GM12892 (cell line): ENCODE measurements at places on chromosomes 4 and X.

DNA sequence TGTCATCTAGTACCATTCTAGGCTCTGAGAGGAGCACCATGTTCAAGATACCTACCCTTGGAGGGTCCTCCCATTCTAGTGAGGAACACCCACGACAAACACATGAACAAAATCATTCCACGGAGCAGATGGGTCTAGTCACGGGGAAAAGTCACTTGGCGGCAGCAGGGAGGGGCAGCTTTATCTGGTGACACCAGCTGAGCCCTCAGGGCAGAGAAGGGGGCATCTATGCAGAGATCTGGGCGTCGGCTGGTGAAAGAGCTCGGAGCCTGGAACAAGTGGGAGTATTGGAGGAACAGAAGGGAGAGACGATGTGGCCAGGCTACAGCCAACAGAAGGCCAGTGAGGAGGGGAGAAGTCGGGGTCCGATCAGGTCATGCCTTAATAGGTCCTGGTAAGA lies 11.9 kb upstream of the PDHA1 start:
- no peak for DNase-seq

DNA sequence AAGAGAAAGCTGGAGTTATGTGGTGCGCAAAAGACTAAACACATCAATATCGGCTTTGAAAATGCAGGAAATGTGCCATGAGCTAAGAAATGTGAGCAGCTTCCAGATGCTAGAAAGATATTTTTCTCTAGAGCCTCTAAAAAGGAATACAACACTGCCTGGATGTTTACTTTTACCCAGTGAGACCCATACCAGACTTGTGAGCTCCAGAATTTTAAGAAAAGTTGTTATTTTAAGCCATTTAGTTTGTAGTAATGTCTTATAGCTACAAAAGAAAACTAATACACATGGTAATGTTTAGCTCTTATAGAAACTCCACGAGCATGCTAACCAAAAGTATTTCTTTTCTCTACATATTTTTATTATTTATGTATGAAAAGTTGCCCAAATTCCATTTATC lies 1389.4 kb downstream of the C4orf33 start:
- no peak for DNase-seq

DNA sequence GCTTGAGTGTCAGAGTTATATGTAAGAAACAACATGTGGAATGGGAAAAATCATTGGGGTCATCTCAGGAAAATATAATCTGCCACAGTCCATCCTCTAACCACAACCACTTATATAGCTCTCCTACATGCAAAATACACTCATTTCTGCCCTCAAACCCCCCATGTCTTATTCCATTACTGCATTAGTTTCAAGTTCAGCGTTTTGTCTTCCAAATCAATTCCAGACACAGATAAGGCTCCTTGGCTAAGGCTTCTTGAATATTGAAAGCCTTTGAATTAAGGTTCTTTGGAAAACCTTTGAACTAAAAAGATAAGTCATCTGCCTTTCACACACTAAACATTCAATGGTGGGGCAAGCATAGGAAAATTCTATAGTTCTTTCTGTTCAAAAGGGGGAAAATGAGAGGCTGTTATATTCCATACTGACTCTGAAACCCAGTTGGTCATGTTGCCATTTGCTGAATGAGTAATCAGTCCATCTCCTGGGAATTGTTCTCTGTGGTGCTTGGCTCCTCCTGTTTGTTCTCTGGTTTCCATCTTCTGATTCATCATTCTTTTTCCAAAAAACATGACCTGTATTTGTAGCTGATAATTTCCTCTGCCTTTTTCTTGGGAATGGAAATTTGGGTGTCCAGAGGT lies 218.7 kb downstream of the BMPR1B start:
- DNase-seq: no peak

- no peak for DNase-seq
These were observed 21.5 kb downstream of the FAM114A1 start for GRCh38 chr4:38889143-38889542.

- DNase-seq: no peak
These were observed 118.5 kb downstream of the BTC start for GRCh38 chr4:74675673-74676279.

- no peak for DNase-seq
These were observed 38.3 kb upstream of the SPINK2 start for GRCh38 chr4:56859841-56860240.

- no peak for DNase-seq
These were observed 653 bp downstream of the BEX1 start for GRCh38 chrX:103063191-103063845.

DNA sequence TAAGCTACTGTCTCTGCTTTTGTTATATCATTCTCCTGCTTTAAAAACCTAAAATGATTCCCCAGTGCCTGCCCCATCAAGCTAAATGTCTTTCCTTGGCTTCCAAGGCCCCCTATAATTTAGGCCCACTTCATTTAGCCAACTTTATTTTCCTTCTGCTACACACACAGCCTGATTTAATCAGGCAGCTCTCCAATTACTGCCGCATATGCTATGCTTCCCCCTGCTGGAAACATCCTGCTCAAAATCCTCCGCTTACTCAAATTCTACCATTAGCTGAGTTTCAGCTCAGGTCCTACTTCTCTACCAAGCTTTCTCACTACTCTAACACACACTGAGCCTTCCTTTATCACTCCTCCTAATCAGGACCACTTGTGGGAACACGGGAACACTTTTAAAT lies 17.0 kb downstream of the LAMP2 start:
- no peak for DNase-seq

- DNase-seq: no peak
These were observed 505.1 kb downstream of the PPARGC1A start for GRCh38 chr4:23384741-23385140.

DNA sequence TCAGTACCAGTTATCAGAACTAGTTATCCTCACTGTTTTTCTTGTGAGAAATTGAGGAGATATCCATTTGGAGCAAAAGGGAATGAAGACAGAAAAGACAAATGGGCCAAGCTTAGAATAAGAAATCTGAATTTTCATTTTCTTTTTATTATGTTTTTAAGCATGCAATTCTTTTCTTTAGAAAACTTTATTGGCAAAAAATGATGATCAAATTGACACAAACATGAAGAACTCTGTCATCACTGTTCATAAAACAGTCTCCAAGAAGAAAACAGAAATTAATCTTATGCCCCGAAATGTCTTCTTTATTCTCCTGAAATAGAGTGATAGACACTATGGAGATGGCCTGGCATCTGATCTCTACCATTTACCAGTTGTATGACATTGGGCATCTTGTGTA lies 139.0 kb downstream of the ARHGAP24 start:
- DNase-seq: no peak

GRCh38 chrX:63746278-63746677 lies 38.7 kb downstream of the ARHGEF9 start:
- DNase-seq: no peak

DNA sequence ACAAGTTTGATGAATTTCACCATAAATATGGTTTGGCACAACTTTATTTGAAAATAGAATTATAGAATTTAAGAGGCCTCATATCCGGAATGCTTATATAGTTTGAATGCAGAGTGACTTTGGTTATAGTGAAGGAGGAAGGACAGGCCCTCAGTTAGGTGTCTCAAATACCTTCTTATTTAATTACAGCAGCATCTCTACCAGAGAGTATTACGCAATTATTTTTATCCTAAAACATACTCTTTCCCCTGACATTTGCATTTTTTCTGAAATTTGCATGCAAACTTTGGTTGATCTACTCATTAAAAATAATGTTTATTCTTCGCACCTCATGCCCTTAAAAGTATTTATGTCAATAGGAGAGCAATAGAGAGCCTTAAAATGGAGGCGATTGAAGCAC lies 305.4 kb downstream of the PACRGL start:
- no peak for DNase-seq

DNA sequence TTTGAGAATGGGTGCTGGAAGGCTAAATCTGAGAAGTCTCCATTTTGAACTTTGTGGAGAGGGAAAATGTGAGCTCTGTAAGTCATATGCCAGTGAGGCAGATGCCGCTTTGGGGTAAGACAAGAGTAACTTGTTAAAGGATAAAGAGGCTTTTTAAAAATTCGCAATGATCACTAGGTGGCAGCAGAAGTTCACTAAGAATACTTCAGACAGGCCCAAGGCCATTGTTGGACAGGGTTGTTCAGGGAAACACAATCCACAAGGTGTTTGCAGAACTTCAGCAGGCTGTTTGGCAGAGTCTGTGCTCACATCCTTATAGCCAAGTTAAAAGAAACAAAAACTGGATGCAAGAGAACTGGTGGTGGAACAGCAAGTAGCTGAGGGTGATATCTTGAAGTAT lies 13.7 kb upstream of the PIGA start:
- DNase-seq: no peak

DNA sequence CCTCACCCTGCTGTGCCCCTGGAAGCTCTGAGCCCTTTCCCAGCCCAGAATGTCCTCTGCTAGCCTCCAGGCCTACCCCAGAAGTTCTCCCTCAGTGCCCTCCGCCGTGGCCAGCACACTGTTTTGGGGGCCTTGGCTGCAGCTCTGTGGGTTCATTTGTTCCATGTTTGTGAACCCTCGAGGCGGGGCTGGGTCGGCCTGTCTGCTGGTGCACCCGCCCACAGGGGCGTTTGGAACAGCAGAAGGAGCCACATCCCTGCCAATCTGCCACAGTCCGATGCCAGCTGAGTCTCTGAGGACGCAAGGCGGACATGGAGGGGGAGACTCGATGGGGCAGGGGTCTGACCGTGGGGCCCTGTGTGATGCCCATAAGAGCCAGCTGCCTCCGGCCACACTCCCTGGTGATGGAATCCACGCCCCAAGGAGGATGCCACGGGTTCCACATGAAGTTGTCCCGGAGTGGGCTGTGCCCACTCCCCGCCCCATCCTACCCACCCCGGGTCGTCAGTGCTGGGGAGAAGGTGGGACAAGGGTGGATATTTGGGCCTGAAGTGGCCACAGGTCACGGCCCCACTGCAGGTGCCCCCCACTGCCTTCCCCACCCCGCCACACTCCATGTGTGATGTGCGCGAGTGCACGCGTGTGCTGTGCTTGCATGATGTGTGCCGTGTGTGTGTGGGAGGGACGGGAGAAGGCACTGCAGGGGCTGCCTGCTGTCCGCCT lies 7.1 kb downstream of the ATP5ME start:
- DNase-seq: no peak

DNA sequence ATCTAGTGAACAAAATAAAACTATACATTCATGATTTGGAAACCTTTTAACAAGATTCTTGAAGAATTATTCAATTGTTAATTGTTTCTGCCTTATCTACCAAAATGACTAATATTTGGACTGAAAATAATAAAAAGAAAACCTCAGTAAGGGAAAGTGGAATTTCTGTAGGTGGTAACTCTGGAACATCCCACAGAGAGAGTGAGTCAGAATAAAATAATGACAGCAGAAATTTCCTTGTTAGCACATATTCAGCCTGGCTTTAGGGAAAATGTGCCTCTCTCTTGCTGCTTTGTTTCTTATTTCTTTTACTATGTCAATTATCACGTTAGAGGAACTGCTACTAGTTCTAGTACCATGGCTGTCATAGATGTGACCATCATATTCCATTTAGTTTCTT lies 421.5 kb upstream of the GNPDA2 start:
- no peak for DNase-seq

GRCh38 chr4:40251366-40251765 lies 54.5 kb downstream of the RHOH start:
- no peak for DNase-seq

DNA sequence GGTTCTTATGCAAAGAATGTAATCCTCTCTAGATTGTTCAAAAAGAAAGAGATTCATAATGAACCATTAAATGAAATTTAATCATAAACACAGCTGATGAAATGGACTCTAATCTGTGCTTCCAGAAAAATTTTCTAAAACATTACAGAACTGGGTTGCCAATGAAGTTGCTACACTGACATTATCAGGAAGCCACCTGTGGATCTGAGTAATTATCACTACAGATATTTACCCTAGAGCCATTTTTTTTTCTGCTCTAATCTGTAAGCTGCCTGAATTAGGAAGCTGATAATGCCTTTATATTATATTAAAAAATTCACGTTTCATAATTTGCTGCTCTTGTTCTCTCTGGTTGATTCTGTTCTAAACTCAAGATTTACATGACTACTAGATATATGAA lies 380.1 kb downstream of the GRIA2 start:
- no peak for DNase-seq

- DNase-seq: no peak
These were observed 411.9 kb upstream of the EMCN start for GRCh38 chr4:100929758-100930157.

GRCh38 chr4:65943076-65943475 lies 272.8 kb upstream of the EPHA5 start:
- no peak for DNase-seq

- no peak for DNase-seq
These were observed 21.7 kb downstream of the TMEM184C start for GRCh38 chr4:147638942-147639341.

DNA sequence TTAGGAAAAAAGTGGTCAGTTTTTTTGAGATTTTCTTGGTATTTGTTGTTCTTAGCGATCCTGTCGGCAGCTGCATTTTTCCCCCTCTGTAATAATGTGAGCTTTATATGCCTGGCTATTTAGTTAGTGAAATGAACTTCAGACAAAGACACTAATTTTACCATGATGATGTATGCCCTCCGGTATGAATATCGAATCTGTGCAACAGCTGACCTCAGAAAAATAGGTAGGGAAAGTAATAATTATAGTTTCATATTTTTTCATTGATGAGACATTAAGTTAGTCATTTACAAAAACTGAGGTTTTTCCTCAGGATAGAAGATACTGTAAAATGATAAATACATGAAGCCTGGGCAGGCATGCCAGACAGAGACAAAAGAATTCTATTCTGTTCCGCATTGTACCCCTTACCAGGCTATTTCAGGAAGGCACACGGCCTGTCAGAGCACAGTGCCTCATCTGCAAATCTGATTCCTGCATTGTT lies 155.8 kb downstream of the SHROOM3 start:
- no peak for DNase-seq

DNA sequence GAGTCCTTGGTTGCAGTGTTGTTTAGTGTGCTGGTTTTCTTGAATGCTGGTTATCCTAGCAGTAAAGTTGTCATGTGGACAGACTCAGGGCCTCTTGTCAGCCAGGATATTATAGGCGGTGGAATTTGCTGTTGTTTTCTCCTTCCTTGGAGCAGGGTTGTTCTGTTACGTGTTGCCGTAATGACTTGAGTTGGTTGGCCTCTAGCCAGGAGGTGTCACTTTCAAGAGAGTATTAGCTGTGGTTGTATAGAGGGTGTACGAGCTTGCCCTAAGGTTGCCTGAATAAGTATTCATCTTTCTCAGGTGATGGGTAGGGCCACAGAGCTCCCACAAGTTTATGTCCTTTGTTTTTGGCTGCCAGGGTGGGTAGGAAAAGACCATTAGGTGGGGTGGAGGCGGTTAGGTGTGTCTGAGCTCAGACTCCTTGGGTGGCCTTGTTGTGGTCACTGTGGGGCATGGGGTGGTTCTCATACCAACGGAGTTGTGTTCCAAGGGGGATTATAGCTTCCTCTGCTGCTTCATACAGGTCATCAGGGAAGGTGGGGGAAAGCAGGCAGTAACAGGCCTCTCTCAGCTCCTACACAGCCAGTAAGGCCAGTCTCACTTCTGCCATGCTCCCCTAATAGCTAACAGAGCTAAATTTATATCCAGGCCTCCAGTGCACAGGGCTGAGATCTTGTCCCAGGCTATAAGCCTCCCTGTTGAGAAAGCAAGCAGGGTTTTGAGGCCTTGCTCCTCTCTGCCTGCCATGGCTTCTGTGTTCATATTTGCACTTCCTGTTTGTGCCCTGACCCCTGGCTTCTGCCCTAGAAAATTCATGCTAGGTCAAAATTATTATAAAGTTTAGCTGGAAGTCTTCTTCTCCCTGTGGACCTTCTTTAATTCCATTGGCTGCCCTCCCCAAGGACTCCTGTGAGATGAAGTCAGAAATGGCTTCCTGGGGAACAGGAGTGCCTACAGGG lies 594.7 kb downstream of the RAPGEF2 start:
- no peak for DNase-seq

GRCh38 chr4:5932035-5932568 lies 39.2 kb upstream of the CRMP1 start:
- DNase-seq: no peak

GRCh38 chr4:2905544-2905943 lies 57.7 kb downstream of the NOP14 start:
- no peak for DNase-seq
